ENCODE measurements at places on chromosomes 4 and X.

DNA sequence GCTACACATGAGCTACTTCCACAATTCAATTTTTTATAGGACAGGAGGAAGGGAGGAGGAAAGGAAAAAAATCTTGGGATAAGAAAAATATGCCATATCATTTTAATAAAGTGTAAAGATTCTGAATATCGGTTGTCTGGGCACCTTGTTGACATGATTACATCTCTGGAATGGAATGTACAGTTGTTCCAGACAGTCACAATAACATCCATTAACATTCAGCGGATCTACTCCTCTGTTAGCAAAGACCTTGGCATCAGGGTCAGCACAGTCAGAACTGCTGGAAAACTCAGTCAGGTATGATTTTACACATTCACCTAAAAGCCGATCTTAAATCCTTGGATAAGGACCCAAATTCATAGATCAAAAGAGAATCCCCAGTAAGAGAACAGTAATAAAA is 85.4 kb upstream of the ARMCX2 start:
- no peak for DNase-seq

GRCh38 chrX:68995780-68996551 is 167.1 kb downstream of the EFNB1 start:
- no peak for DNase-seq

DNA sequence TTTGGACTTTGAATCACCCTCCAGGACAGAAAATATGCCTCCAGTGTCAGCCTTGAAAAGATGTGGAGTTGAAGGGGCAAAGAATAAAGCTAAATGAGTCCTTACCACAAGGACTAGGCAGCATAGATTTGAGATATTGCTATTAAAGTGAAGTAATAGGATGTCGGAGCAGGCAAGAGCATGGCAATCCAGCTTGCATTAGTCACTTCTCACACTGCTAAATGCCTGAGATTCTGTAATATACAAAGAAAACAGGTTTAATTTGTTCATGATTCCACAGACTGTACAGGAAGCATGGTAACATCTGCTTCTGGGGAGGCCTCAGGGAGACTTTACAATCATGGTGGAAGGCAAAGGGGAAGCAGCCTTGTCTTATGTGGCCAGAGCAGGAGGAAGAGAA is 109.8 kb upstream of the PCDH7 start:
- DNase-seq = peak; percentile 6

GRCh38 chr4:180057299-180057721 is 2185.9 kb upstream of the TENM3 start:
- peak; percentile 30 for DNase-seq

DNA sequence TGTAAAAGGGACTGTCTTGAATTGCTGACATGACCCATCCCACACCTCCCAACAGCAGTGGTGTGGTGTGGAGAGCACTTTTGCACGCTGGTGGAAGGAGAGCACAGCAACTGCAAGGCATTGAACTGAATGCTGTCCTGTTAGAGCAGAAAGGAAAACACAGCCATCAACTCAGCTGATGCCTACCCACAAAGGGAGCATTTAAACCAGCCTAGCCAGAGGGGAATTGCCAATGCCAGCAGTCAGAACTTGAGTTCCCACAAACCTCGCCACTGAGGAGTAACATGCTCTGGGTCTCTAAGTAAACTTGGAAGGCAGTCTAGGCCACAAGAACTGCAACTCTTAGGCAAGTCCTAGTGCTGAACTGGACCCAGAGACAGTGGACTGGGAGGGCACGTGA is 31.9 kb downstream of the MAGED4 start:
- no peak for DNase-seq

Data from Kasumi-1 (cell line).